Cardiac ventricle fibroblast (primary cell): ENCODE measurements at places on chromosomes 13 and 19. TPM values are rescaled to one million over a fixed set of nuclear protein-coding genes. Genes with fewer than 3 reads are reported as not detected.

The IL4I1 gene
- 0.20 TPM in 1 of 2 replicates, not detected in the other for total RNA-seq

The PIH1D1 gene
- total RNA-seq, result 53.4 and 57.2 TPM in 2 replicates

The RTBDN gene
- not detected in 2 replicates for total RNA-seq

The PROZ gene
- total RNA-seq, result not detected in 2 replicates

The DHDH gene
- not detected in 2 replicates for total RNA-seq

The ZNRF4 gene
- not detected in 2 replicates for total RNA-seq

The CLIP3 gene
- 27.1 and 34.3 TPM in 2 replicates for total RNA-seq

The SLC25A41 gene
- not detected in 2 replicates for total RNA-seq

The ZNF441 gene
- 3.6 and 4.5 TPM in 2 replicates for total RNA-seq

The PGLYRP2 gene
- not detected in 2 replicates for total RNA-seq

The LRRC4B gene
- 0.06 TPM in 1 of 2 replicates, not detected in the other for total RNA-seq

The GRAMD1A gene
- 61.0 and 70.4 TPM in 2 replicates for total RNA-seq

The TPTE2 gene
- not detected in 2 replicates for total RNA-seq

The IGLON5 gene
- total RNA-seq, result 0.44 and 0.62 TPM in 2 replicates

The EFNA2 gene
- not detected in 2 replicates for total RNA-seq

The ATP7B gene
- 2.3 and 2.5 TPM in 2 replicates for total RNA-seq

The IFNL2 gene
- not detected in 2 replicates for total RNA-seq

The ZNF813 gene
- 2.6 and 6.3 TPM in 2 replicates for total RNA-seq

The P2RY11 gene
- total RNA-seq, result 5.3 and 6.8 TPM in 2 replicates

The FZR1 gene
- 18.3 and 23.3 TPM in 2 replicates for total RNA-seq

The SBK3 gene
- total RNA-seq, result not detected in 2 replicates
